ENCODE measurements at places on chromosomes 12 and 14.

- DNase-seq: no peak
Measured at GRCh38 chr14:104142136-104142945, 4.0 kb downstream of the KIF26A start.

- DNase-seq: no peak
Measured at GRCh38 chr12:17030338-17030737, 424.4 kb upstream of the LMO3 start.

DNA sequence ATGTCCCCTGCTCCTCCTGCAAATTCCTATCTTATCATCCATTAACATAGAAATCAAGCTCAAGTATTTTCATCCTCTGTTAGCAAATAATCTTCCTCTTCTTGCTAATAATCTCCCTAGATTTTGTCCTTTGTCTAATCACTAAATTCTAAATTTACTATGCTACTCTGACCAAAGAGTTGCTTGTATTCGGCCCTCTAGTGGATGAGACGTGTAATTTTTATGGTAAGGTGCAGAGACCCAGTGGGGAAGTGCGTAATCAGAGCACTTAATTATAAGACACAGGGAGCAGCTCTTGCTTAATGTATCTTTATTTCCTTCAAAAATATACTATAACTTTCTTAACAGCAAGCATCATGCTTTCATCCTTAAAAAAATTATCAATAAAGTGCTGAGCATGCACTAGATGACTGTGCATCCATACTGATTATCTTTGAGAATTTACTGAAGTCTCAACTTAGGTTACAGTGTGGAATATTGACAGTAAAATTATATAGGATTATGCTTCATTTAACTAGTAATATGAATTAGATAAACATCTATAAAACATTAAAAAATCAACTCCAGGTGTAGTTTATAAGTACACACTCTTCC, 212.6 kb downstream of the SLC16A7 start:
- no peak for DNase-seq

- no peak for DNase-seq
Measured at GRCh38 chr12:108479364-108480070, 35.6 kb upstream of the FICD start.

- DNase-seq: peak; percentile 27
Measured at GRCh38 chr12:7188562-7189397, 706 bp upstream of the PEX5 start.

DNA sequence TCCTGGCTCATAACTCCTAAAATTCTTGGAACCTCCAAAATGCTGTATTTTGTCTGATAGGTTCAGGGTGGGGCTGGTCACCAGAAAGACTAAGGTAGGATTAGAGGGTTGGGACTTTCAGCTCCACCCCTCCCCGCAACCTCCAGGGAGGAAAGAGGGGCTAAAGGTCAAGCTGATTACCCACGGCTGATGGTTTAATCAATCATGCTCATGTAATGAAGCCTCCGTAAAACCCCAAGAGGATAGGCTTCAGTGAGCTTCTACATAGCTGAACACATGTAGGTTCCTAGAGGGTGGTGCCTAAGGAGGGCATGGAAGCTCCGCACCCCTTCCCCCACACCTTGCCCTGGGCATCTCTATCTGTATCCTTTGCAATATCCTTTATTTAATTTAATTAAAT, 60.0 kb downstream of the DGLUCY start:
- DNase-seq: no peak

- no peak for DNase-seq
Measured at GRCh38 chr12:55112378-55112875, 13.8 kb upstream of the OR9K2 start.

DNA sequence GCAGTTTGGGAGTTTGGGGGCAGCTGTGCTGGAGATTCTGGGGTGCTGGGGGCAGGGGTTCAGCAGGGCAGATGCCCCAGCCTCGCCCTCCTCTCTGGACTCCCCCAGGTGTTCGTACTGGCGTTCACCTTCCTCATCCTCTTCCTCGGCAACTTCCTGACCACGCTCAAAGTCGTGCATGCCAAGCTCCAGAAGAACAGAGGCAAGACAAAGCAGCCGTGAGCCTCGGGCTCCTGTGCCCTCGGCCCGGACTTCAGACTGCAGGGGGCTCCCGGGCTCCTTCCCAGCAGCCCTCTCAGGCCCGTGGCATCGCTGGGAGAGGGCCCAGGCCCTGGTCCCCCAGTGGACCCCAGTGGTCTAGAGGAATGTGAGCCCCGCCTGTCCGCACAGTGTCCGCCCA, 18.0 kb downstream of the RHOF start:
- no peak for DNase-seq

DNA sequence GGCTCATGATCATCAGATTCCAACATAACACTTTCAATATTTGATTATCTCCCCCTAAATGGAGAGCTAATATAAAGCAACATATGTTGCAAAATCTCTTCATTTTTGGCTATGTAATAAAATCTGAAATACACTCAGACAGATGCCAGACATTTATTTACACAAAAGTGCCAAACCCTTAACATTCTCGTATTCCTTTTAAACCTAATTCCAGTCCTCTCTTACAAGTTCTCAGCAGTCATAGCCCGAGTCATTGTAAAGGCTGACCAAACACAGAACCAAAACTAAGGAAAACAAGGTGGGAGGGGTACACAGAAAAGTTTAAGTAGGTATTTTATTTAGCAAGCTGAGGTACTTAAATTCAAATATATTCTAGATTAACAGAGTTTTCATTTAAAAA, 81.4 kb downstream of the LRP6 start:
- DNase-seq: no peak

DNA sequence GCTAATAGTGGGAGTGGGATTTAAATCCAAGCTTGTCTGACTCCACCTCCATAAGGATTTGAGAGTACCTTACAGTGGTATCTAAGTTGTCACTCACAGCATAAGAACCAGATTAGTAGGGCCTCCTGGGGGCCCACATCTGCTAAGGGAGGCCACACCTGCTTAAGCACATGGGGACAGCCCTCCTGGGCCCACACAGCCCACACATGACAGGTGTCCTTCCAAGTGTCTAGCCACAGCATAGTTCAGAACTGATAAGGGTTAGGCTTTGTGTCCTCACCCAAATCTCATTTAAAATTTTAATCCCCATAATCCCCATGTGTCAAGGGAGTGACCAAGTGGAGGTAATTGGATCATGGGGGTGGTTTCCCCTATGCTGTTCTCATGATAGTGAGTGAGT, 186.0 kb upstream of the HMGA2 start:
- no peak for DNase-seq

- no peak for DNase-seq
Measured at GRCh38 chr14:39417014-39417413, 15.2 kb downstream of the FBXO33 start.
